NCI-H1092 treated with DMSO at 0.1 percent for 48 hours (cell line): ENCODE measurements at places on chromosomes 11 and 22.

DNA sequence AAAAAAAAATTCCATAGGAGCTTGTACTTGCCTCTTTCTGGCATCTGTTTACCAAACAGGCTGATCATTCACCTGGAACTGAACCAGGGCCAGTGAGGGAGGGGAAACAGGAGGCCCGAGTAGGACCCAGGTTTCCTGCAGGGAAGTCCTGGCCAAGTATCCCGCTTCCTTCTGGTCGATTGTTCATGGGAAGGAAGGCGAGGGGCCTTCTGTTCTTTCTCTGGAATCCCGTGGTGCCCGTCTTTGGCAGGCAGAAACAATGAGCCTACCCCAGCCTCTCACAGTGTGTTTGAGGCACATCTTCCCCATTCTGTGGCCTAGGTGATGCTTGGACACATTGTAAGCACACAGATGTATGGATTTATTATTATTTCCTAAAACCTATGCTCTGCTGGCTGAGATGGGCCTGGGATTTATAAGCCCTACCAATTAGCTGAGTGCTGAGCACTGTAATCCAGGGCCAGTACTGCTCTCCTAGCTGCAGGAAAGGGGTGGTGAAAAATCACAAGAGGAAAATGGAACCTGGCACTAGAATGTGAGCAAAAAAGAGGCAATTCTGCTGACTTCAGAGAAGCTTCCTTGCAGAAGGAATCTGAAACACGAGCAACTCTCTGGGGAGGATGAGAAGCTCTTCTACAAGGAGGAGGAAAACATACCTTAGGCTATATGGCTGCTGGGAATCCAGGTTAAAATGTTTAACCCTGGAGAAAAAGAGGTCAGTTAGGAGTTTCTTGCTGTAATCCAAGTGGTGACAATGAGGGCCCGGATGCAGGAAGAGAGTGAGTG lies 53.5 kb downstream of the PRR5L start:
- no peak for DNase-seq

DNA sequence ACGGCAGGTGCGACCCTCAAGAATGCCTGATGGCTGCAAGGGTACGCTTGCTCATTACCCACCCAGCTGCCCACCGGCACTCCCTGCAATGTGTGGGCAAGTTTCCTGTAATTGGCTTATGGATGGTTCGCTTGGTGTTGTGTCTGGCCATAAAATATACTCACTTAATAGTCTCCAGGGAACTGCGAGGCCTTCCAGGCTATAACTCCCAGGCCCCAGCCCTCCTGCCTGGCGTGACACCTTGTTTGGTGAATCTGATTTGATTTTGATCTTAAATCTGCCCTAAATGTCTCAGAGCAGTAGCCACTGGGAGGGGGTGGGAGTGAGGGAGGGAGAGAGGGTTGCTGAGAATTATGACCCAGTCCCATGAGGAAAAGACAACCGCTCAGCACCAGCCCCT lies 572.2 kb downstream of the BUD13 start:
- DNase-seq, result no peak

- no peak for DNase-seq
Observed at GRCh38 chr22:37368058-37368457, 59.2 kb downstream of the ELFN2 start.

DNA sequence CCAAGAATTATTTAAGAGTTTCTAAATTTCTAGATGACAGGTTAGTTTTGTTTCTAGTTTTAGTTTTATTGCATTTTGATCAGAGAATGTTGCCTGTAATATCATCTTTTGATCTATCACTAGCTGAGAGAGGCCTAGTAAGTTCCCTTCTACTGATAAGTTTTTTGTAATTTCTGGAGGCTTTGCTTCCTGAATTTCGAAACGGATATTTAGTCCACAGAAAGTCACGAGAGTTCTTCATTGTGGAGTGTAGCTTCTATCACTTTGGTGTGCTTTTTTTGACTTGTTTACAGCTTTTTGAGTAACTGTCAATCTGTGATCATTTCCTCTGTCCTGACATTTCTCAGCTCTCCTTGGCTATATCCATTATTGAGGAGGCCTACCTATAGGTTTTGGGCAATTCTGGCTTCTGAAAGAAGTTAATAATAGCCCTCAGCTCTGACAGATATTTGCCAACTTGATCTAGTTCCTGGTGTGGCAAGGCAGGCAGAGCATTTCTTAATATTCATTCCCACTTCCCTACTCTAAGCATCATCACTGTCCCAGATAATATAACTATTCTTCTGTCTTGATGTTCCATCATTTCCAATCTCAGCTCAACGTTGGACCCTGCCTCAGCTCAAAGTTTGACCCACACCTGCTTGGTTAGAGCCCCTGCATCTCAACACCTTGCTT lies 171.3 kb downstream of the BLID start:
- no peak for DNase-seq

DNA sequence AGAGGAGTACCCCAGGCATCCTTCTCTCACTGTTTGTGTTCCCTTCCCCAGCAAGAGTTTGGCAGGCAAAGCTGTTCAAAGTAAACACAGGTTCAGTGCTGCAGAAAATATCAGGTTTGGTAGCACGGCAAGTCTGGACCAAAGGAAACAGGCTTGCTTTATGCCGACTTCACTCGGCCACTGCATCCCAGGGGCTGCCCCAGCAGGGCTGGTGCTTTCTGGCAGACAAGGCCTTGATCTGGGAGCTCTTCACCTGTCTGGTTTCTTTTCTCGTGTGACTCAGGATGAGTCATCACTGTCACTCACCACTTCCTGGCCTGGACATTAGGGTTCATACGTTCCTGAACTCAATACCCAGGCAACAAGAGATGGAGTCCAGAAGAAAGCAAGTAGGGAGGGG lies 52.6 kb upstream of the NAV2 start:
- DNase-seq, result no peak

- DNase-seq, result no peak
Observed at GRCh38 chr11:106697058-106697457, 321.2 kb downstream of the GUCY1A2 start.

GRCh38 chr11:548700-549603 lies 11.6 kb downstream of the LMNTD2 start:
- DNase-seq, result peak; percentile 18

DNA sequence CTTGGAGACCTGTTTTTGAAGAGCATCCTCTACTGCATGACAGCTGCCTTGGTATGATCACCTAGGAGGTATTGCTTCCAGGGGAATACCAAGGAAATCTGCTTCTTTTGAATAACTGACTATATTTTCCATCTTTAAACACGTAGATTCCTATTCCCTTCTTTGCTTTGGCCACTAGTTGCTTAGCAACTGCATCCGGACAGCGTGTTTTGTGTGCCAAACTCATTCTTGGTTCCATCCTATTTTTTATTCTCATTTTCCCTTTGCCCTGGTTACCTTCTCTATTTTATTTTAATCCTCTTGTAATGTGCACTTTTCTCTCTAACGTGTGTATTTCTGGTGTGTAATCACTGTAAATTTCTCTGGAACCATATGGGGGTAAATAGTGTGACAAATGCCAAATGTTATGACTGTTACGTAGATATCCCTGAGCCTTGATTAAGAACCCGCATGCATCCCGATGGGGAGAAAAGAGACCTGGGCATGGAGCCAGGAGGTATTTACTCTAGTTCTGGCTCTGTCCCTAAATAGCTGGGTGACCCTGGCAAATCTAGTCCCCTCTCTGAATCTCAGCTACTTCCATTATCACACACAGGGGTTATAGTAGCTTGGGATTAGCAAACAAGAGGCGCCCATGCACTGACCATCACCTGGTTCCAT lies 241.7 kb downstream of the MIAT start:
- peak; percentile 74 for DNase-seq

DNA sequence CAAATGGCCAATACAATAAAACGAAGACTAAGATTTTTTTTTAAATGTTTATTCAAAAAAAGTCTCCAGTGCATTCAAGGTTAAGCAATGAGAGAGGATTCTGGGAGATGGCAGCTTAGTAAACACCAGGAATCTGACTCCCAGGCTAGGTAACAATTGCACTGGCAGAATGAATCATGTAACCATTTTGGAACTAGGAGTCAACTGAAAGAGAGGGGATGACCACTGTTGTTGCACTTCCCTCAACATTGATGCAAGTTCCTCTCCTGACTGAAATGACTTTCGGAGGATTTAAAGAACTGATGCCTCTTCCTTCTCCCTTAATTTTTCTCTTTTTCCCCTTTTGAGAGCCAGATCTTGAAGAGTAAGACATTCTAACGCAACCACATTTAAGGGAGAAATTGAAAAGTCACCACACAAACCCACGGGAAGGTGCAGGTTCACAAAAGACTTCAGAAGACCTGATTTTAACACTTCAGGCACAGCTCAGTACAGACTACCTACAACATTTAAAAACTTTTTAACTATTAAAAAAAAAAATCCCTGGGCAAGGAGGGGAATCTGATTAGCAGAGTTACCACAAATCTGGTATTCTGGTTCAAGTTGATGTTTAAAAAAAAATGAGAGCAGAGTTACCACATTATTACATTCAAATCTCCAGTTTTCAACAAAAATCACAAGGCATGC lies 56.8 kb downstream of the FCHSD2 start:
- no peak for DNase-seq

DNA sequence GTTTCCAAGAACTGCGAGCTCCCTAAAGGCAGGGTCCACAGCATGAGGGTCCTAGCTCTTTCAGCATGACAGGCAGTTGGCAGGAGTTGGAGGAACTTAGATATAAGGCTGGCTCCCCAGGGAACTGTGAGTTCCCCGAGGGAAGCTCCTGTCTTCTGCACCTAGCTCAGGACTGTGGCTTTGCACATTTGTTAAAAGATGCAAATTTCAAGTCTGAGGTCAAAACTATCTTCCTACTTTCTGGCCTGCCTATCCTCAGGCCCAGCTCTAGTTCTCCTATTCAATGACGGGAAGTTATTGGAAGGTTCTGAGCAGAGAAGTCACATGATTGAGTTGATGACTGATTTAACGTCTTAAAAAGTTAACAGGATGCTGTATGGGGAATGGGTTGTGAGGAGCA lies 11.7 kb upstream of the UCP3 start:
- DNase-seq, result no peak

DNA sequence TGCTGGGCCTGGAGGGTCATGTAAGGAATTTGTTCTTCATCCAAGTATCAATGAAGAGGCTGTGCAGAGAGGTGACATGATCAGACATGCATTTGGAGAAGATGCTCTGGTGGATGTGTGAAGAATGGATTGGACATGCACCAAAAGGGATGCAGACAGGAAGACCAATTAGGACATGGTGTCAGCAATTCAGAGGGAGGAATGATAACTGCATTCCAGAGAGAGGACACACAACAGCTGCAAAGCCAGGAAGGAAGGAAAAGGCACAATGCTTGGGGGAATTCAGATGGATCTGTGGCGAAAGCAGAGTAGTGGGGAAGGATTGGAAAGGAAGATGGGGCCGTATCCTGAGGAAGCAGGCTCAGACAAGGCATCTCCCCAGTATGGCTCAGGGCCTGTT lies 5.2 kb upstream of the ARRB1 start:
- DNase-seq, result no peak

GRCh38 chr11:9973921-9974320 lies 310.0 kb downstream of the SWAP70 start:
- DNase-seq, result no peak

GRCh38 chr22:35605369-35605680 lies 11.8 kb downstream of the MB start:
- no peak for DNase-seq

DNA sequence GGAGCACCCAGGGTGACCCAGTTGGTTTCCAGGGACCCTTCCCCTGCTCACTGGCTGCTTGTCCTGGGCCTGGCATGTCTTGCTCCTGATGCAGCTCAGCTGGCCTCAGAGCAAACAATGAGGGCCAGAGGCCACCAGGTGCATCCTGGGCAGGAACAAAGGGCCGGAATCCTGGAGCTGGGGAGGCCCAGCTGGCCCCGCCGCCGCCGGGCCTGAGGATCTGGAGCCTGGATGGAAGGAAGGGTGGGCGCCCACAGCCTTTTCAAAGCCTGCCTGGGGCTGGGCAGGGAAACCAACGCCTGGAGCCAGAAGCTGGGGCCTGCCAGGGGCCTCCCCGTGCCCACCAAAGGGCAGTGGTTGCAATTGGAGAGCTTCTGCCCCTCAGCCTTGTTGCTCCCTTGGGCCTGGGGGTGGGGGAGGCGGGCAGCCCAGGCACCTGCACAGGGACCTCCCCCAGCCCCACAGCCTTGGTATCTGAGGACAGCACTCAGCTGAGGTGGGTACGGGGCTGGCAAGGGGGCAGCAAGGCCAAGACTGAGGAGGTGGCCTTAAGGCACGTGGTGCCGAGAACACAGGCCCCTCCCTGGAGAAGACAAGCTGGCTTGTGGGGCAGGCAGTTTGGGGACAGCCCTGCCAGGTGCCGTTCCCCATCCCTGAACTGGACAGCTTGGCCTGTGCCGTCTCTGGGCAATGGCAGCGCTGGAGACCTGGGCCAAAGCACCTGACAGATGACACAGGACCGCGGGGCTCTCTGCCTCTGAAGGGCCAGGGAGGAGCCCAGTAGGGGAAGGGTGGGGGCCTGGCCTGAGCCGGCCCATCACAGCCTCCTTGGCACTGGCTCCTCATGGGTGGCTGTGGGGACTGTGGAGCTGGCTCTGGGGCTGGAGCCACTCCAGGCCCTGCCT lies 7.1 kb upstream of the ADORA2A start:
- peak; percentile 58 for DNase-seq

- no peak for DNase-seq
Observed at GRCh38 chr11:45655012-45655283, 10.5 kb downstream of the CHST1 start.
